ENCODE measurements at places on chromosomes 6 and 20. TPM values are rescaled to one million over a fixed set of nuclear protein-coding genes. Genes with fewer than 3 reads are reported as not detected.

DNA sequence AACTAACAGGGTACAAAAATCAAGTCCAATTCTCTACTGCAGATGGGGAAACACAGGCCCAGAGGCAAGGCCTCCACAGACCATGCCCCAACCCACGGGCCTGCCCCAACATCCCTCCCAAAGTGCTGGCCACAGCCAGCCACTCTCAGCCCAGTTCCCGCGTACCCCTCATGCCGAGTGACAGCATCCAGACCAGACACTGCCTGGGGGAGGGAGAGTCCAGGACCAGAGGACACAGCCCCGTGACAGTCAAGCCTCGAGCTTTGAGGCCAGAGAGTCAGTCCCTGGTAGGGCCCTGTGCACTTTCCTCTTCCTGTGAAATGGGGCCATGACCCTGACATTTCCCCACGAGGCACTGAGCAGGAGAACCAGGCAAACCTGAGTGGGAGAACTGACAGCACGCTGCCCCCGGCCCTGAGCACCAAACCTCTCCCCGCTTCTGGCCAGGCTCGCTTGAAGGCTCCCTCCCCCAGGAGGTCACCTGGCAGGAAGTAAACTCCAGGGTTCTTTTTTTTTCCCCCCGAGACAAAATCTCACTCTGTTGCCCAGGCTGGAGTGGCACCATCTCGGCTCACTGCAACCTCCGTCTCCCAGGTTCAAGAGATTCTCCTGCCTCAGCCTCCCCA, 4.9 kb downstream of the MYL9 start:
- DNase-seq: no peak

BANF2 gene
- total RNA-seq: not detected

BFSP1 gene
- total RNA-seq: 1.5 TPM

WDR27 gene
- 65.5 TPM for total RNA-seq

DNA sequence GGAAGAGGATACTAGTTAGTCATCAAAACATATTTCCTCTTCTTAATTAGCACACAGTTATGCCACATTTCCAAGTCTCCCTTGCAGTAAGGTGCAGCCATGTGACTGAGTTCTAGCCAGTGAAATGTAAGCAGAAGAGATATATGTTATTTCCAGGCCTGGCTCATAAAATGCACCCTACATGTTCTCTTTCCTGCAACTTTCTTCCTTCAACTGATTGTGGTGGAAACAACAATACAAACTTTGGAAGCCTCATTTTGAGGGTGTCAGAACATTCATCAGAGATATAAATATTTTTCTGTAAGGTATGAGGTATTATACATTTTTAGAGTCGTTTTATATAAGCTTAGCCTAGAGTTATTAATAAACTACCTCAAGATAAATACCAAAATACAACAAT, 110.9 kb upstream of the PDE7B start:
- DNase-seq: no peak

SALL4 gene
- 2.3 TPM for total RNA-seq

GRCh38 chr6:138538390-138539031, 39.2 kb upstream of the NHSL1 start:
- DNase-seq: peak; percentile 35

DNA sequence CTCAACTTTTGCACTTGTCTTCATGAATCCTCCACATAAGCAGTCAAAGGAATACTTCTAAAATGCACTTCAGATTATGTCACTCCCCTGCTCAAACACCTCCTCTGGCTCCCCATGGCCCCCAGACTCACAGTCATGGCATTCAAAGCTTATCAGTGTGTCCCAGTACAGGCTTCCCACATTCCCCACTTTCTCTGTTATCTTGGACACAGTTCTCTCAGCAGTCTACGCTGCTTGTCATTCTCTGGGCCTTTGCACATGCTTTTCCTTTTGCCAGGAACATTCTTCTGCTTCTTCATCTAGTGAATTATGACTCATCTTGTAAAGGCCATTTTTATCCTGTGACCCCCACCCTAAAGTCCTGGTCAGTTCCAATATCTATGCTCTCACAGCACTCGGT, 31.8 kb downstream of the SLC13A3 start:
- no peak for DNase-seq

DNA sequence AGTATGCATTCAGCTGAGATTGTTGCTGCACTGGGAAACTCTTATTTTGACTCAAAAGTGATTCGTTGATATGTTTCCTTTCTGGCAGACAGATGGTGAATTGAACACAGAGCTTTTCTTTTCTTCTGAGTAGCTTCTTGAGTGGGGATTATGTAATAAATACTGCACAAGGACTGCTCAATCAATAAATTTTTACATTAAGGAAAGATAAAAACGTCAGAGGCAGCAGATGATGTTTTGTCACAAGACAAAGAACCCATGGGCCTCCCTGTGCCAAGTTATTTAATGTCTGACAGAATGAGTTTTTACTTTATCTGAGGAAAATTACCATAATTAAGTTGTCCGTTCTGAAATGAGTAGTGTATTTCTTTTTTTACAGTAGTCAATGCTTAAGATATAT, 460.3 kb downstream of the UTRN start:
- no peak for DNase-seq

FAM217A gene
- not detected for total RNA-seq

PTK6 gene
- not detected for total RNA-seq

KCNK5 gene
- 0.27 TPM for total RNA-seq

GRCh38 chr6:150567823-150568383, 31.8 kb upstream of the PLEKHG1 start:
- peak; percentile 53 for DNase-seq

DNA sequence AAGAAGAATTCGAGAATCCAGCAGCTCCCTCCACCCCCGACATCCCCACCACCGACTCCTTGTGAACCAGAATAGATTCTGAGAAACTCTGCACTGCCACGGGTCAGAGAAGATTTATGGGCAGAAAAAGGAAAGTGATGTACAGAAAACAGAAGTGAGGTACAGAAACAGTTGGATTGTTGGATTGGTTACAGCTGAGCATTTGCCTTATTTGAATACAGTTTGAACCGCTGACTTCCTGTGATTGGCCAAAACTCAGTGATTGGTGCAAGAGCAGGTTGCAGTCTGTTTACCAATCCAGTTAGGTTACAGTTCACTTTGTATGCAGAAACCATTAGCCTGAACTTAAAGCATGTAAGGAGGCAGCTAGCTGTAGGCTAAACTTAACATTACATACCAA, 131.2 kb upstream of the HDDC2 start:
- no peak for DNase-seq

- no peak for DNase-seq
Observed at GRCh38 chr6:160986851-160987250, 4.7 kb upstream of the MAP3K4 start.

GRCh38 chr6:53282741-53283140, 66.0 kb downstream of the ELOVL5 start:
- DNase-seq: no peak

SNX9 gene
- total RNA-seq: 13.3 TPM

GRCh38 chr20:43977252-43977651, 62.6 kb downstream of the TOX2 start:
- DNase-seq: no peak

COL12A1 gene
- 42.9 TPM for total RNA-seq

- DNase-seq: no peak
Observed at GRCh38 chr20:3433744-3434143, 26.3 kb upstream of the DNAAF9 start.

DNA sequence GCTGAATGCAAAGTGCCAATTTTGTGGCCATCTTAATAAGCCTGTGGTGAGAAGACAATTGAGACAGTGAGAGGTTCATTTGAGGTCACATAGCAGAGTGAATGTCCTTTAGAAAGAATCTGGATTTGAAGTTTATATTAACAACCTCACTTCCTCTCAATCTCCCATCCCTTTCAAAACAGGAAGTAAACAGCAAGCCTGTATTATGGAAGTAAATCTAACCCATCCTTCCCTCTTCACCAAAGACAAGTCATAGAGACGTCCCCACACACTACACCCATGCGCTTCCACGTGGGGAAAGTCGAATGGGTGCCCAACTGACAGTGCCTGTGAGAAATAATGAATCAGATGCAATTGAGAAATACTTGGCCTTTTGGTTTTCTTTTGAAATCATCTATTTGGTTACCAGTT, 28.8 kb upstream of the CCND3 start:
- no peak for DNase-seq

MYLK4 gene
- total RNA-seq: 0.45 TPM

OVOL2 gene
- not detected for total RNA-seq

DNA sequence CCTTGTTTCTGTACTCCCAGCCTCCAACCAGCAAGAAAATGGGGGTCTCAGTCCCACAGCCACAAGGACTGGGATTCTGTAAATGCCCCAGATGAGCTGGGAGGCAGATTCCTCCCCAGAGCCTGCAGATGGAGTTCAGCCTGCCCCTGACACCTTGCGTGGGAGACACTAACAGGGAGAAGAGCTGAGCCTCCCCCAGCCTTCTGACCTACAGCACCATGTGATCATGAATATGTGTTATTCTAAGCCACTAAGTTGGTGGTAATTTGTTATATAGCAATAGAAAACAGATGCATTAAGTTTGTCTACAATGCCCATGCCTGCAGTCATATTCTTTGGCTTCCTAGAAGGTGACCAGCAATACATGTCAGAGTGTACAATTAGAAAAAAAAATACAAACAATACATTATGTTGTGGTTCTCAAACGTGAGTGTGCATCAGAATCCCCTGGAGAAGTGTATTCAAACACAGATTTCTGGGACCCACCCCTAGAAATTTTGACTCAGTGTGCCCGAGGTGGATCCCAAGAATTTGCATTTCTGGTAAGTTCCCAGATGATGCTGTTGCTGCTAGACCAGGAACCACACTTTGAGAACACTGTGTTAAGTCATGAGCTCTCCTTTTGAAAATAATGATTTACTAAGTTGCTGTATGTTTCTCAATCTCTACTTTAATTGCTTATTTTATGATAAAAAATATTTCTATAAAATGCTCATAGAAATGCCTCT, 39.9 kb downstream of the SLC22A3 start:
- DNase-seq: no peak

GRCh38 chr20:46681032-46681854, 8.0 kb downstream of the TP53RK start:
- peak; percentile 68 for DNase-seq

DNA sequence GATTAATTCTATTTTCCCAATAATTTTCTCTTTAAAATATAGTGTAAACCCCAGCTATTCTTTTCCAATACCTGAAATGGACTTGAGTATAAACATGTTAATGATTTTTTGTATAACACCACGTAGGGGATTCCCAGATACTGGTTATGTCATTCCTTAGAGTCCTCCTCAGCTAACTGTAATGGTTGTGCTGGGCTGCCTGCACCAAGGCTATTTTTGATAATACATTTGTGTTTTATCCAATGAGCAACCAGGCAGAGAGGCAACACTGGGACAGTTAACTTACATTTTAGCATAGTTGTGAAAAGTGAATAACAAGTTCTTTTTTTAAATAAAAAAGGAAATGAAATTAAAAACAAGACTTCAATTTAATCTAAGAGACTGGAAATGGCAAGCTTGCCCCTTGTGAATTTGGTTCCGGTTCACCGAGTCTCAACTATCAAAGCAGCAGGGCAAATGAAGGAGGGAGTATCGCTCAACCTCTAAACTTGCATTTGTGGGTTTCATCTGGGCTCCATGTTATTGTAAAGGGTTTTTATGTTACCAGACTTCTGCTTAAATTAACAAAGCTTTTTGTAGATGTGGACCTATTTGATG, 18.8 kb upstream of the BACH2 start:
- DNase-seq: no peak

GRCh38 chr6:168170841-168171601, 92.0 kb upstream of the FRMD1 start:
- DNase-seq: no peak

DNA sequence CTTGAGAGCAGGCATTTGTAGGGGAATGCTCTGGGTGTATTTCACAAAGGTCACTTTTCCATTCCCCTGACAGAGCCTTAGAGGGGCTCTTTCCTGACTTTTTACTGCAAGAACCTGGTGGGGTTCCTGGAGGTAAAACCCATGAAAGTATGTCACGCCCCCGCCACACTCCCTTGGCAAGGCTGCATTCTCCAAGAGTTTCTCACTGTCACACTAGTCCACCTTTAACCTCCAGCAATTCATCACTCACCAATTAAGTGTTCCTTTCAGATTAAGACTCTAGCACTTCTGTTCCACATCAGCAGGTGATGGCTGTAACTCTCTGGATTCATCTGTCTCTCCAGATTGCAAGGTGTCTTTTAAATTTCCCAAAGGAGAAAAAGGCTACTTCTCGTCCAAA, 32.7 kb upstream of the NKX2-4 start:
- DNase-seq: no peak

- DNase-seq: no peak
Observed at GRCh38 chr6:33546766-33547165, 33.3 kb downstream of the BAK1 start.

GRCh38 chr6:74181471-74181870, 485.5 kb downstream of the CD109 start:
- DNase-seq: no peak

ISM1 gene
- total RNA-seq: 0.54 TPM

- peak; percentile 55 for DNase-seq
Observed at GRCh38 chr6:159691133-159691962, 1.7 kb downstream of the SOD2 start.

GRCh38 chr6:100175814-100176310, 181.8 kb upstream of the MCHR2 start:
- no peak for DNase-seq

GRCh38 chr6:160253714-160254113, 4.9 kb downstream of the SLC22A2 start:
- no peak for DNase-seq

CST4 gene
- not detected for total RNA-seq

DNA sequence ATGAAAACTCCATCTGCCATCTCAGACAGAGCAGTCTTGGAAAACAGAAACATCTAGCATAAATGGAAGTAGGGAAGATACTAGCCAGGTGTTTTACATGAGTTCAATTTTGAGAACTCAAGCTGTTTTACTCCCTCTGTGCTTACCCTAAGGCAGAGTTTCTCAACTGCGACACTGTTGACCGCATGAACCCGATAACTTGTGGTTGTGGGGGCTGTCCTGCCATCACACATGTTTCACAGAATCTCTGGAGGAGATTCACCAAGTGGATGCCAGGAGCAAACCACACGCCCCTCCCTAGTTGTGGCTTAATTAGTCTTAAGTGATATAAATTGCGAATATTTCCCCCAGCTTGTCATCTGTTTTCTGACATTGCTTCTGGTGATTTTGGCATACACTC, 2.3 kb upstream of the SERPINB6 start:
- DNase-seq: no peak

- peak; percentile 7 for DNase-seq
Observed at GRCh38 chr6:57261926-57262325, 39.8 kb upstream of the RAB23 start.

- no peak for DNase-seq
Observed at GRCh38 chr6:252775-253535, 39.3 kb upstream of the DUSP22 start.

GRCh38 chr6:29887819-29888776, 54.2 kb upstream of the HLA-A start:
- peak; percentile 16 for DNase-seq

DNA sequence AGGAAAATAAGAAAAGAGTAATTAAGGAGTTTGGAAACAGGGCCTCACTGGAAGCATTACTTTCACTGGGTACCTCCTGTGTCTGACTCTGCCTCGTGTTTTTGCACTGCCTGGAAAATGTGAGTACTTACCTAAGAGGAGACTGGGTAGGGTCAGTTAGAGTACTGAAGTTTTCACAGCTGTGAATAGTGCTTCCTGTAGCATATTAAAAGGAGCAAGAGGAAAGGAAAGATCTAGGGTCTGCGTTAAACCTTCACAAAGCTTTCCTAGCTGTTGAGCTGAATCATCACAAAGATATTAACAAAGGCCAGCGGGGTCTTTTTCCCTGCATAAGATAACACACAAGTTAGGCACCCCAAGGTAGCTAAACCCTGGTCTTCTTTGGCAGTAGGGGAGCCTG, 82.3 kb downstream of the MLIP start:
- no peak for DNase-seq
